ENCODE measurements at places on chromosomes 5 and 9.
A peak's percentile ranks its signal among the peaks of the same experiment; 100 is the strongest.

GRCh38 chr5:35374584-35374983 lies 144.3 kb upstream of the PRLR start:
- no peaks in the 10 kb centered on the region for H3K4me1 ChIP-seq
- no peaks in the 10 kb centered on the region for H3K27me3 ChIP-seq
- H3K27ac ChIP-seq: no peak overlapping the region
- DNase-seq: no peak
- no peaks in the 10 kb centered on the region for H3K36me3 ChIP-seq

- H3K4me1 ChIP-seq: peaks cover 8% of the 10 kb centered on the region
- no peak overlapping the region for H3K27ac ChIP-seq
- peak overlapping the region; percentile 70 for H3K4me3 ChIP-seq
Measured at GRCh38 chr5:36691696-36692371, 85.4 kb downstream of the SLC1A3 start.

GRCh38 chr5:66415208-66415607 lies 181.0 kb upstream of the MAST4 start:
- no peaks in the 10 kb centered on the region for H3K4me1 ChIP-seq
- DNase-seq: no peak
- H3K4me3 ChIP-seq: no peak overlapping the region
- no peaks in the 10 kb centered on the region for H3K36me3 ChIP-seq

- peaks cover 3% of the 10 kb centered on the region for H3K4me1 ChIP-seq
- no peaks in the 10 kb centered on the region for H3K36me3 ChIP-seq
- no peak overlapping the region for H3K27ac ChIP-seq
- no peak overlapping the region for H3K4me3 ChIP-seq
- DNase-seq: no peak
Measured at GRCh38 chr9:38032266-38033110, 36.5 kb downstream of the SHB start.

DNA sequence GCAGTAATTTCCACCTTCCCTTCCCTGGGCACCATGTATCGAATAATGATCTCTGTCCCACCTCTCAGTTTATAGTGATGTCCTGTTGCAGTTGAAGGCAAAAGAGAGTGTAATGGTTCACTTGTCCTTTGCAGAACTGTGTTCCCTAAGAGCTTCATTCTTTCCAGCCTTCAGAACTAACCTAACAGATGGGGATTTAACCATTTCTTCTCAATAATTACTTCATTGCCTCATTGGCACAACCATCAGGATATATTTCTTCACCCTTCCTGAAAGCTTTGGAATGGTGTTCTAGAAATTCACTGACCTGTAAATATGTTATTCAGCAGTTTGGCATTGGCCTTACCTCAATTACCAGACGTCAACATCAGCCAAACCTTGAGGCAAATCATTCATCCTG lies 83.9 kb upstream of the PRRC1 start:
- H3K4me3 ChIP-seq: no peak overlapping the region
- peaks cover 11% of the 10 kb centered on the region for H3K27me3 ChIP-seq
- no peak for DNase-seq
- no peaks in the 10 kb centered on the region for H3K4me1 ChIP-seq

- no peaks in the 10 kb centered on the region for H3K4me1 ChIP-seq
- H3K36me3 ChIP-seq: no peaks in the 10 kb centered on the region
- DNase-seq: no peak
- H3K27me3 ChIP-seq: no peaks in the 10 kb centered on the region
Measured at GRCh38 chr5:15256485-15256884, 243.5 kb upstream of the FBXL7 start.

- H3K27ac ChIP-seq: peak overlapping the region; percentile 11
- H3K4me3 ChIP-seq: peak overlapping the region; percentile 91
Measured at GRCh38 chr5:81750308-81751008, 439 bp downstream of the SSBP2 start.

DNA sequence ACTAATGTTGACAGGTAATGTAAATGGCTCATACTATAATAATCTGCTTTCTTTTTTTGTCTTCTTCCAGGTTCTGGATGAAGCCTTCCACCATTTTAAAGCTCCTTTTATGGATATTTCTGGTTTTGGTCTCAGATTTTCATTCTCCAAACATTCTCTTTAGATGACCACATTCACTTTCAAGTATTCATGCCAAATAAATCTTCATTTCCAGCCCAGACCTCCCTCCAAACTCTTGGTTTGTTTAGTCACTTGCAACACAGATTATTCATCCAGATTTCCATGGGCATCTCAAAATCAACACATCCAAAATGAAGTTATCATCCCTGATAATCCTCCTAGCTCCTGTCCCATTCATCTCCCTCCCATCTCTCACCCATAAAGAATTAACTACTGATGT lies 40.3 kb upstream of the SVEP1 start:
- no peak overlapping the region for H3K27ac ChIP-seq
- no peaks in the 10 kb centered on the region for H3K27me3 ChIP-seq
- no peak for DNase-seq
- H3K36me3 ChIP-seq: no peaks in the 10 kb centered on the region
- no peak overlapping the region for H3K4me3 ChIP-seq

GRCh38 chr5:7261049-7261448 lies 134.9 kb upstream of the ADCY2 start:
- H3K27ac ChIP-seq: no peak overlapping the region
- no peaks in the 10 kb centered on the region for H3K27me3 ChIP-seq
- H3K4me3 ChIP-seq: no peak overlapping the region
- no peaks in the 10 kb centered on the region for H3K36me3 ChIP-seq
- DNase-seq: no peak

DNA sequence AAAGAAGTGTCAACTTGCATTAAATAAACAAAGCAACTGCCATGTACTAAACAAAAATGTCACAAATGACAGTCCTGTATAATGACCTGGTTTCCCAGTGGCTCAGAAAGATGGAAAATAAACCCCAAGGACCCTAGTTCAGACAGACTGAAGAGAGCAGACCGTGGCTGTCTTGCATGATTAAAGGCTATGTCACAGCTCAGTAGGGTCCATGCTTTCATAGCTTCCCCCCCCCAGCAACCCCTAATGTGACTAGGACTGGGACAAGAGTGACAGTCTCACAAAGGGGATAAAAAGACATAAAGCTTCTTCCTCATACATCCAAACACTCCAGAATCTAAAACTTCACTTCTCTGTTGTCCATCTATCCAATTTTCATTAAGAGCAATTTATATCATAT lies 113.6 kb downstream of the NR6A1 start:
- no peak for DNase-seq
- H3K4me3 ChIP-seq: peak overlapping the region; percentile 95
- H3K27ac ChIP-seq: peak overlapping the region; percentile 91
- H3K4me1 ChIP-seq: peaks cover 59% of the 10 kb centered on the region
- H3K36me3 ChIP-seq: no peaks in the 10 kb centered on the region

DNA sequence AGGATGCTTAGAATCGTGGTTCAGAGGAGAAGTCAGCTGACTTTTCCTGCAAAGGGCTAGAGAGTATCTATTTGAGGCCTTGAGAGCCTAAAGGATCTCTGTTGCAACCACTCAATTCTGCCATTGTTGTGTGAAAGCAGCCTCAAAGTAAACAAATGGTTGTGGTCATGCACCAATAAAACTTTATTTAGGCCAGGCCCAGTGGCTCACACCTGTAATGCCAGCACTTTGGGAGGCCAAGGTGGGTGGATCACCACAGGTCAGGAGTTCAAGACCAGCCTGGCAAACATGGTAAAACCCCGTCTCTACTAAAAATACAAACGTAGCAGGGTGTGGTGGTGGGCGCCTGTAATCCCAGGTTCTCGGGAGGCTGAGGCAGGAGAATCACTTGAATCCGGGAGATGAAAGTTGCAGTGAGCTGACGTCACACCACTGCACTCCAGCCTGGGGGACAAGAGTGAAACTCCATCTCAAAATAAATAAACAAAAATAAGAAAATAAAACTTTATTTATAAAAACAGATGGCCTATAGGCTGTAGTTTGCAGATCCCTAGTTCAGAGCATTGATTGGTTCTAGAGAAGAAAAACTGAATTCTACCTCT lies 135.9 kb upstream of the KLF4 start:
- peaks cover 3% of the 10 kb centered on the region for H3K4me1 ChIP-seq
- peaks cover 5% of the 10 kb centered on the region for H3K27me3 ChIP-seq
- no peak overlapping the region for H3K27ac ChIP-seq
- no peaks in the 10 kb centered on the region for H3K36me3 ChIP-seq
- no peak overlapping the region for H3K4me3 ChIP-seq

DNA sequence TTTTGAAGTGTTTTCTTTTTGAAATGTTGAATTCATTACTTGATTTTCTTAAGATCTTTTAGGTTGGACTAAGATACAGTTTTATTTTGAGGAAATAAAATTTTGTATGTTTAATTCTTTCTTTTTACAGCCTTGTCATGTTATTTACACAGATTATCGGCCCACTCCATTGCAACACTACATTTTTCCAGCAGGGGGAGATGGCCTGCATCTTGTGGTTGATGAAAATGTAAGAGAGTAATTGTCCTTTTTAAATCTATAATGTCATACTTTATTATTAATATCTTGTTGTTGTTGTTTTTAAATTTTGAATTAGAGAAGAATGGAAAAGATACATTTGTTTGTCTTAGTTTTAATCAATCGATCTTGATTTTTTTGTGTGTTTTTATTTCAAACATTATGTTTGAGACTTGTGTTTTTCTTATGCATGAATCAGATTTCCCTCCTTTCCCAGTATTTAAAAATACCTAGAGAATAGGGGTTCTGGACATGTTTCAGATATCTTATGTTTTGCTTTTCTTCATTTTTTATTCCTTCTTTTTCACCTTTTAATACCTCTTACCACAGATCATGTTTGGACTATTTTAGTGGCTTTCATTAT lies 36.7 kb downstream of the MTREX start:
- no peaks in the 10 kb centered on the region for H3K4me1 ChIP-seq
- H3K27me3 ChIP-seq: no peaks in the 10 kb centered on the region
- no peak overlapping the region for H3K4me3 ChIP-seq
- H3K36me3 ChIP-seq: peaks cover 30% of the 10 kb centered on the region
- no peak overlapping the region for H3K27ac ChIP-seq
- DNase-seq: no peak

- H3K36me3 ChIP-seq: no peaks in the 10 kb centered on the region
- H3K27ac ChIP-seq: no peak overlapping the region
- no peak overlapping the region for H3K4me3 ChIP-seq
- H3K4me1 ChIP-seq: peaks cover 14% of the 10 kb centered on the region
Measured at GRCh38 chr5:10860645-10861422, 99.8 kb upstream of the DAP start.

DNA sequence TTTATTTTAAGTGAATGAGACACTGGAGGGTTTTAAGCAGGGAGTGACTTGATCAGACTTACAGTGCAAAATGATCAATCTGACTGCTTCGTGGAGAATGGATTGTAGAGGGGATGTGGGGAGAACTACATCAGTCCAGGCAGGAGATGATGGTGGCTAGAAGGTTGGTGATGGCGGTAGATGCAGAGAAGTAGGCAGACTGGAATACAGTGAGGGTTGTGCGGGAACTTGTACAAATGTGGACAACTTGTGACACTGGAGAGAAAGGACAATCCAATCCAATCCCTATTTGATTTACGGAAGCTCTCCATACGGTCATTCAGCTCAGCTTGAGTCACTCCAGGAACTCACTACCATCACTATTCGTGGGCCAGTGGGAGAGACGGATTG lies 593 bp downstream of the TIGD6 start:
- DNase-seq: no peak
- H3K36me3 ChIP-seq: peaks cover 5% of the 10 kb centered on the region
- peak overlapping the region; percentile 90 for H3K27ac ChIP-seq
- H3K4me1 ChIP-seq: peaks cover 38% of the 10 kb centered on the region

GRCh38 chr5:147439254-147439653 lies 70.6 kb downstream of the DPYSL3 start:
- no peaks in the 10 kb centered on the region for H3K36me3 ChIP-seq
- no peak for DNase-seq
- no peaks in the 10 kb centered on the region for H3K4me1 ChIP-seq
- H3K27me3 ChIP-seq: peaks cover 28% of the 10 kb centered on the region
- no peak overlapping the region for H3K27ac ChIP-seq
- no peak overlapping the region for H3K4me3 ChIP-seq

- no peaks in the 10 kb centered on the region for H3K27me3 ChIP-seq
- peaks cover 59% of the 10 kb centered on the region for H3K4me1 ChIP-seq
- DNase-seq: no peak
- H3K36me3 ChIP-seq: no peaks in the 10 kb centered on the region
Measured at GRCh38 chr9:120935383-120935857, 8.8 kb upstream of the TRAF1 start.

- peak overlapping the region; percentile 75 for H3K4me3 ChIP-seq
- H3K27me3 ChIP-seq: no peaks in the 10 kb centered on the region
- peaks cover under 1% of the 10 kb centered on the region for H3K36me3 ChIP-seq
- H3K4me1 ChIP-seq: peaks cover 70% of the 10 kb centered on the region
Measured at GRCh38 chr5:109693535-109694400, 4.0 kb downstream of the MAN2A1 start.

GRCh38 chr5:65101632-65102100 lies 332.9 kb downstream of the CWC27 start:
- peaks cover 30% of the 10 kb centered on the region for H3K4me1 ChIP-seq
- H3K36me3 ChIP-seq: no peaks in the 10 kb centered on the region
- peaks cover 10% of the 10 kb centered on the region for H3K27me3 ChIP-seq

GRCh38 chr9:134055981-134056461 lies 11.8 kb downstream of the BRD3 start:
- H3K4me3 ChIP-seq: no peak overlapping the region
- peaks cover 10% of the 10 kb centered on the region for H3K4me1 ChIP-seq
- DNase-seq: no peak
- H3K27me3 ChIP-seq: no peaks in the 10 kb centered on the region
- peaks cover 4% of the 10 kb centered on the region for H3K36me3 ChIP-seq

DNA sequence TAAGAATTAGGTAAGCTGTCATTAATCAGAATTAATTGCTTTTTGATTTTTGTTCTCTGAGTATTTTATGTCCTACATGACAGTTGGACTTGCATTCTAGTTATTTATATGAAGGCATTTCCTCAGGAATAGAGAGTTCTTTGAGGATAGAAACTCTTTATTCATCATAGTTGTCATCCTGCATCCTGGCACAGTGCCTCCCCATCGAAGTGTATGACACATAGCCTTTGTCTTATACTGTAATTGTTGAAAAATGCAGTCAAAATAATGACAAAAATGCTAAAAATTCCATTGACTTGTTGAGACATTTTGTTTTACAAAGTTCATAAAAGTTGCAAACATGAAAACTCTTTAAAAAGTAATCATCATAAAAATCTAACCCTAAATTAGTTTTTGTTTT lies 36.5 kb downstream of the CFAP95 start:
- H3K27me3 ChIP-seq: no peaks in the 10 kb centered on the region
- H3K36me3 ChIP-seq: no peaks in the 10 kb centered on the region

GRCh38 chr9:16575986-16576245 lies 294.6 kb downstream of the BNC2 start:
- no peaks in the 10 kb centered on the region for H3K4me1 ChIP-seq
- DNase-seq: no peak
- no peaks in the 10 kb centered on the region for H3K27me3 ChIP-seq
- no peak overlapping the region for H3K4me3 ChIP-seq

DNA sequence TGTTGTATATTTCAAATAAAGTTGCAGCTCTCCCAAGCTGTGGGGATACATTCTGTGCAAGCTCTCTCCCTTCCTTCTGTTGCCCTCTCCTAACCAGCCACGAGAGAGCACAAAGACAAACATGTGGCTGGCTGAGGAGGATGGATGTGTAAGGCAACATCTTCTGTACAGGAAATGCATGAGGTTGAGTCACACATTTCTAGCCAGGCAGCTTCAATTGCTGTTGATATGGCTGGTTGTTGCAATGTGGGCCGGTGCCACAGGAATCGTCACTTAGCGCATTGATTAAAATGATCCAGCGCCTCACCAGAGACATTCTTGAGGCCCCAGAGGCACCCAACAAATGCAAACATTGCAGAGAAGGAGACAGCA lies 207.1 kb downstream of the ICE1 start:
- H3K27ac ChIP-seq: no peak overlapping the region
- peaks cover 16% of the 10 kb centered on the region for H3K27me3 ChIP-seq
- no peak overlapping the region for H3K4me3 ChIP-seq
- H3K36me3 ChIP-seq: no peaks in the 10 kb centered on the region

GRCh38 chr5:2863675-2864433 lies 112.4 kb upstream of the IRX2 start:
- no peaks in the 10 kb centered on the region for H3K4me1 ChIP-seq
- no peaks in the 10 kb centered on the region for H3K36me3 ChIP-seq
- no peaks in the 10 kb centered on the region for H3K27me3 ChIP-seq
- no peak for DNase-seq
